ENCODE measurements at places on chromosomes 16 and 17.

DNA sequence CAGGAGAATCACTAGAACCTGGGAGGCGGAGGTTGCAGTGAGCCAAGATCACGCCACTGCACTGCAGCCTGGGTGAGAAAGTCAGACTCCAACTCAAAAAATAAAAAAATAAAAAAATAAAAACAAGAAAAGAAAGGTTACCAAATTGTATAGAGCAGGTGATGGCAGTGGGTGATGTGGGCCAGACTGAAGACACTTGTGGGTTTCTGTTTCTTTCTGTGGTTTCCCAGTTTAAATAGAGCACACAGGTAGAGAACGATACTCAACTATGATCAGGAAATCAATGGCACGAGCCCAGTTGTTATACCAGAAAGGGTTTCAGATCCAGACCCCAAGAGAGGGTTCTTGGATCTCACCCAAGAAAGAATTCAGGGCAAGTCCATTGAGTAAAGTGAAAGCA is 32.6 kb downstream of the NUBP1 start:
- no peak for DNase-seq

- DNase-seq, result no peak
These were observed 129.1 kb upstream of the HS3ST2 start for GRCh38 chr16:22684574-22685458.

GRCh38 chr16:3807425-3808123 is 72.9 kb downstream of the CREBBP start:
- DNase-seq, result no peak

DNA sequence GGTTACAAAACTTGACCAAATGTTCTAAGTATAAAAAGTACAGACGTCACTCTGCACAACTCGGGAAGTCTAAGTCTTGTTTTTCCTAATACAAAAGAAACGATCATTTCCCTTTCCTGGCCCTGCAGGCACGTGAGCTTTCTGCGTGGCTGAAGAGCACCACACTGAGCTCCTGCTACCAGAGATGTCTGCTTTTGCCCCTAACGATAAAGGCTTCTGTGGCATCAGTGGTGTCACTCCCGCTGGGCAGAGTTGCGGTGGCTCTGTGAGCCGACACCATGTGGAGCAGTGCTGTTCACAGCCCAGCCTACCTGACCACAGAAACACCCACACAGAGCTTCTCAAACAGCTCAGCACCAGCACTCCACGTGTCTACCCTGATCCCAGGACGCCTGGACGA is 20.5 kb downstream of the EMC8 start:
- no peak for DNase-seq

DNA sequence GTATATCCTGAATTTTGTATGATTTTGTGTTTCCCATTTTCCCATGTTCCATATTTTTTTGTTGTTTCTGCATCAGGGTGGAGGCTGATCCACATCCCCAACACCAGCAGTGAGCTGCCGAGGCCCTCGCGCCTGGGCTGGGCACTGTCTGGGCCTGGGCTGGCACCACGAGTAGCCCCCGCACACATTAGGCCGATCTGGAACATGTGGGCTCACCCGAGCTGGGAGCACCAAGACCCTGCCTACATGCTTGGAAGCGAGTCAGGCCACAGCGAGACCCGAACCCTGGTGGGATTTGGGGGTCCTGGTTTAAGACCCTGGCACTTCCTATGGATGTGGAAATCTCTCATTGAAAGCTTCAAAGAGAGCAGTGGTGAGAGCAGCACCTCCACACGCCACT is 8.5 kb downstream of the KCTD5 start:
- DNase-seq, result no peak

DNA sequence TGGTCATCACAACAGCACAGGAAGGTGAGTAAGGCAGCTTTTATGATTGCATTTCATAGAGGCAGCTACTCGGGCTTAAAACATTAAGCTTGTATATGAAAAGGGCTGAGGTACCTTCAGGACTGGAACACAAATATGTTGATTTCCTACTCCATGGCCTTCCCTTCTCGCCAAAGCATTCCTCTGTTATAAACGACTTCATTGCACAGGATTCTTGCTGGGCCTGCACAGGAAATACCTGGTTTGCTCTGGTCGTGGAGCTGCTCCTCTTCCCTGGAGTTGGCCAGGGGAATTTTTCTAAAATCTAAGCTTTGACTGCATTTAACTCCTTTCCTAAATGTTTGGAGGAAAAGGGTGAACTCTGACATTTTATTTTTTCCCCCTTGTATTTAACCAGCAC is 49.0 kb downstream of the CHD9 start:
- DNase-seq, result no peak

- no peak for DNase-seq
These were observed 6.2 kb downstream of the C16orf89 start for GRCh38 chr16:5059386-5060072.

DNA sequence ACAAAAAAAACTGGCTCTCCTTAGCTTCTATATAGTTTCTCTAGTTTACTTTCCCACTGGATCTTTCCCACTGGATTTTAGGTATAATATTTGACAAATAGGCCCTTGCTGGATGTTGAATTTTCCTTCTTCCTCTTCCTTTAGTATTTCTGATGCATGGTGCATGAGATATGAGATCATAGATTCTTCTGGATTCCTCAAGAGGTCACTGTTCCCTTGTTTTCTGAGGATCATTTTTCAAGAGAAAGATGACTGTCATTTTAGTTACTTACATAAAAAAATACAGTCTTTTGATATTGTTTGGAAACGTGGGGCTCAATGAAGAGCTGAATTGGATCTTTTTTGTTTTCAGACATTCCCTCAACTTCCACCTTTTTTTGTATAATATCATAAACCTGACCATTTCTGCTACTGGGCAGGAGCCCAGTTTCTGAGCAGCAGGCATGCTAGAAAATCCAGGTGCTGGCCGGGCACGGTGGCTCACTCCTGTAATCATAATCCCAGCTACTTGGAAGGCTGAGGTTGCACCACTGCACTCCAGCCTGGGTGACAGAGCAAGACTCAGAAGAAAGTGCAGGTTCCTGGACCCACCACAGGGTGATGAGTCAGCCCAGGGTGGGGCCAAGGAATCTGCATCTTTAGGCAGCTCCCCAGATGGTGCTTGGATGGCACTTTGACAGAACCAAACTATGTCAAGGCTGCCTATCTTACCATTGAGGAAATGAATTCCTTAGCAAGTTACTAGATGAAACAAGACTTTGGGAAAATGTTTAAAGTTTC is 70.3 kb downstream of the SDR42E1 start:
- DNase-seq, result no peak

GRCh38 chr16:6146874-6147425 is 1049.4 kb upstream of the EEF2KMT start:
- no peak for DNase-seq

- DNase-seq, result no peak
These were observed 11.3 kb downstream of the DOK4 start for GRCh38 chr16:57474671-57475661.

DNA sequence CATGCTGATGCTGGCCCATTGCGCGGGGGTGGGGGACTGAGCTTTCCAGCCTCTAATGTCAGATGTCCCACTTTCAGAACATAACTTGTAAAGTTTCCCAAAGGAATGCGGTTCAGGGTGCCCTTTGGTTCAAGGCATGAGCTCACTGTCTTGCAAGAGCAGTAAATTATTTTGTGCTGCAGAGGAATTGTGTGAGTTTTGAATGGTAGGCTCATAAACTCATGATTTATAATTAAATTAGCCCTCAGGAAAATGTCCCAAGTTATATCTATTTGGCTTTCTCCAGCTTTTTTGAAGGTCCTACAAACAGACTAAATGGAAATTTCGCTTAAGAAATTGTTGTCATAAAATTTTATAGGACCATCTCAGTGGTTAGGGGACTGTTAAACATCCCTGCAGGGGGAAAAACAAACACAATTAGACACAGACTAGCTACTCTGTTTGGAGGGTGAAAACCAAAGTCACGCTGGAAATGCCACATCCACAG is 321.8 kb downstream of the HS3ST3B1 start:
- no peak for DNase-seq

GRCh38 chr16:75235721-75236193 is 15.7 kb downstream of the BCAR1 start:
- no peak for DNase-seq

- DNase-seq, result peak; percentile 86
These were observed 194.0 kb upstream of the CIBAR2 start for GRCh38 chr16:85306071-85306792.

- peak; percentile 42 for DNase-seq
These were observed at the start of gene MFSD6L for GRCh38 chr17:8798846-8799569. Gene MFSD6L (minus strand): TSS chr17:8799365. CDS start chr17:8799120, 245 bp downstream.

DNA sequence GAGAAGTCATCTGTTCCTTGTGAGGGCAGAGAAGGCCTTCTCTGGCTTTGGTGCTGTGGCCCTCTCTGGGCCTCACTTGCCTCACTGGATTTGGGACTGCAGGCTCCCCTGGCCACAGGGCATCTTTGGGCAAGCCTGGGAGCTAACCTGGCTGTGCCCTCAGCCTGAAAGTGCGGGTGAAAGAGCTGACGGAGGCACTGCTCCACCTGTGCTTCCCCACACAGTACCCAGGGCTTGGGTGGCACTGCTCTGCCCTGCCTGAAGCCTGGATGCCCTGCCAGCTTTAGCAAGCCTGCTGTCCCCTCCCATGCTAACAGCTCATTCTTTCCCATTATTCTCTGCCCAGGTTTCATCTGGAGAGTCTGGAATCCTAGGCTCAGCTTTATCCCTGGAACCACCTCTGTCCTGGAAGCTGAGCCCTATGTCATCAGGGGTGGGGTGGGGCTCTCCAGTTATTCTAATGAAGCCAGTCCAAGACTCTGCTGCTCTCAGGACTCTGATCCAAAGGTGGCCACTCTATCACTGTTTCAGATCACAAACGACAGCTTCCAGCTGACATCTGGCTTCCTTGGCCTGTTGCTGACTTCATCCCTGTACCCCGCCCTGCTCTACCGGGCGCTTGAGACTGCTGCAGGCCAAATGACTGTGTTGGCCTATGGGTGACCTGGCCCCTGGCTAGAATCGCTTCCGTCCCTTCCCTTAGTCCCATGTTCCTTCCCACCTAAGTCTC is 29.3 kb downstream of the HIC1 start:
- DNase-seq, result no peak

DNA sequence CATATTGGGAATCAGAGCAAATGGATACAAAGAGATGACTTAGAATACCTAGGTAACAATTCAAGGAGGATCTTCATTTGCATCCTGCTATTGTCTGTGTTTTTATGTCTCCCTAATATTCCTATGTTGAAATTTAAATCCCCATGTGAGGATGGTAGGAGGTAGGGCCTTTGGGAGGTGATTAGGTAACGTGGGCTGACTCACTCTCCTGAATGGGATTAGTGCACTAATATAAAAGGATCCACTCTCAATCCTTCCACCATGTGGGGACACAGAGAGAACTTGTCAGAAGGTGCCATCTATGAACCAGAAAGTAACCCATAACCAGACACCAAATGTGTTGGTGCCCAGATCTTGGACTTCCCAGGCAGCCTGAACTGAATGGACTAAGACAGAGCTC is 83.4 kb downstream of the CDH8 start:
- DNase-seq, result no peak

GRCh38 chr17:41823580-41823979 is 10.8 kb downstream of the FKBP10 start:
- DNase-seq, result no peak

GRCh38 chr16:4123616-4124300 is 7.5 kb upstream of the ADCY9 start:
- DNase-seq, result no peak

DNA sequence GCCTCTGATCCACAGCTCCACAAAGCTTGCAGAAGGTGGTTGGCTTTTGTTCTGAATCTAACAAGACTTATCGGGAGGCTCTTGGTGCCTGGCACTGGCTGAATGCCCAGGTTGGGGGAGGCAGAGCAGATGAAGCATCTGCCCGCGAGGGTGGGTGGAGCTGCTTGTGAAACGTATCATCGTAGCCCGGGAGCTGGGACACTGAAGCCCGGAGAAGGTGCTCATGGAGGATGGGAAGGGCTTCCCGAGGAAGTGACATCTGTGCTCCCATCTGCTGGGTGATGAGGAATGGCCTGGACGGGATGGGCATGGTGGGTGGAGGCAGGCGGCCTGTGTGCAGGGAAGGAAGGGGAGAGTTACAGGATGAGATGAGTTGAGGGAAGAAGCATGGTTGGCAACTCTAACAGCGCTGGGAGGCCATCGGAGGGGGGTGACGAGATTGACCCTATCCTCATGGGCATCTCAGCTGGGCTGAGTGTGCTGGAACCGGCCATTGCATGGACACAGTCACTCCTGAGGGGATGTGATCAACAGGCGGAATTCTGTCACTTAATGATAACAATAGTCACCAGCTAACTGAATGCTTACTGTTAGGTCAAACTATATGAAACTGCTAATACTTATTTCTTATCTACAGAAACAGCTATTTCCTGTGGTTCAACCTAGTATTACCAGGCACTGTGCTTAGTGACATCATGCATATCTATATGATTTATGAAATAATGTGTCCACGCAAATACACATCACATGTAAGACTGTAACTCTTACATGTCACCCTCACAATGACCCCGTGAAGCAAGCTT is 102.7 kb downstream of the ABCC6 start:
- DNase-seq, result no peak

GRCh38 chr17:42920106-42920900 is 19.7 kb downstream of the G6PC1 start:
- no peak for DNase-seq

GRCh38 chr17:57294101-57294500 is 37.8 kb downstream of the MSI2 start:
- no peak for DNase-seq

GRCh38 chr17:16275024-16275423 is 58.0 kb downstream of the PIGL start:
- no peak for DNase-seq

- DNase-seq, result peak; percentile 22
These were observed 4.9 kb downstream of the CD300A start for GRCh38 chr17:74471341-74471740.

- DNase-seq, result no peak
These were observed 162.6 kb downstream of the SDK2 start for GRCh38 chr17:73481676-73482075.

- no peak for DNase-seq
These were observed 82.5 kb downstream of the NXN start for GRCh38 chr17:896953-897661.

- DNase-seq, result no peak
These were observed 12.0 kb downstream of the CIBAR2 start for GRCh38 chr16:85100265-85100664.

- peak; percentile 35 for DNase-seq
These were observed at the start of gene PIPOX for GRCh38 chr17:29042679-29043538. Gene PIPOX (plus strand): TSS chr17:29043141. CDS start chr17:29043226, 85 bp downstream.

DNA sequence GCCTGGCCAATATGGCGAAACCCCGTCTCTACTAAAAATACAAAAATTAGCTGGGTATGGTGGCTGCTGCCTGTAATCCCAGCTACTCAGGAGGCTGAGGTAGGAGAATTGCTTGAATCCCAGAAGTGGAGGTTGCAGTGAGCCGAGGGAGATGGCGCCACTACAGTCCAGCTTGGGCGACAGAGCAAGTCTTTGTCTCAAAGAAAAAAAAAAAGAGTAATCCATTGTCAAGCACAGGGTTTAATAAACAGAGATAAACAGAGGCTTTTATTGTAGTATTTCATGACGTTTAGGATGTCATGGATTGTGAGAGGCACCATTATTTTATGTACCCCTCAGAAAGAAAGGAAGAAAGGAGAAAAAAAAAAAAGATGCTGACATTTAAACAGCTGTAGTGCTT is 75.2 kb upstream of the RNU2-1 start:
- DNase-seq, result no peak

Measured in CD4-positive, alpha-beta T cell treated with Interleukin-4 for 1 hour (primary cell).